ENCODE measurements at places on chromosomes 1 and 21.

GRCh38 chr1:154434346-154435085 is 29.4 kb downstream of the IL6R start:
- DNase-seq, result no peak

DNA sequence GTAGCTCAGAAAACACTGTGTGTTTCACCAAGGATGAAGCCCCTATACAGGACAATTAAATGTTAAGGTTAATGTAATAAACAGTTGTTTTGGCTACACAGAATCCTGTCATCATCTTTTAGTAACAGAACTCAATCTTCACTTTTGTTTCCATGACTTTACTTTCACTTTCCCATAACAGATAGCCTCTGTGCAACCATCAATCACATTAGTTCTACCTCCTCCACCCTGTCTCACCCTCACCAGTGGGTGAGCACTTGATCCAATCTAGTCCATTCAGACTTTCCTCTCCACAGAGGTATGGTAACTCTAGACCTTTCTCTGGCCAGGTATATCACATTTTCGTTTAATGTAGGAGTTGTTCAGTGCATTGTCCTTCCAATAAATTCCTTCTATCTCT is 1018.5 kb downstream of the ADGRL2 start:
- no peak for DNase-seq

DNA sequence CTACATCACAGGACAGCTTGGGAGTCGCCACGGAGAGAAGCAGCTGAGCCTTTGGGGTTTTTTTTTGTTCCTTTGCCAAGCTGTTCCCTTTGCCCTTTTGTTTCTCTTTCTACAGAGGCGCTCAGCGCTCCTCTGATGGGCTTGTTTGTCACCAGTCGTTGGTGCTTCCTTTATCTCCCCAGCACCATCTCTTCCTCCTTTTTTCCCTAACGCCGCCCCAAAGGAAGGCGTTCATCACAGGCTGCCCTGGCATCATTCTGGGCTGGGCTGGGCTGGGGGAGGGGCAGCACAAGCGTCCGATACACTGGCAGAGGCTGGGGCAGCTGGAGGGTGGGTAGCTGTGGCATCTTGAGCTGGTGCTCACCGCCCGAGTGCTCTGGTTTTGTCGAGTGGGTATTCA is 10.5 kb downstream of the IGSF21 start:
- DNase-seq, result no peak

GRCh38 chr1:114111731-114112641 is 41.7 kb downstream of the SYT6 start:
- no peak for DNase-seq

- no peak for DNase-seq
Measured at GRCh38 chr1:36653850-36654249, 171.1 kb upstream of the CSF3R start.

DNA sequence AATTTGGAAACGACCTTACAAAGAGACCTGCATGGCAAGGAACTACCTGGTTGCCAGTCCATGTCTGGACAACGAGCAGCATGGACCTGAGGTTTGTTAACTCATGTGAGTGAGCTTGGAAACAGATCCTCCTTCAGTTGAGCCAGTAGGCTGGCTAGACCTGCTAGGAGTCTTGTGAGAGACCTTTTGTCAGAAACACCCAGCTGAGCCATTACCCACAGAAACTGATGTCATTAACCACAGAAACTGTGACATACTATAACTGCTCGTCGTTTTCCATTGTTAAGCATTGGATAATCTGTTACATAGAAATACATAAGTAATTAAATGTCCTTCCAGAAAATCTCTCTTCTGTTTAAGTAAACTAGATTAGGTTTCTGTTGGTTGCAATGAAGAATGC is 211.1 kb upstream of the C21orf91 start:
- no peak for DNase-seq

DNA sequence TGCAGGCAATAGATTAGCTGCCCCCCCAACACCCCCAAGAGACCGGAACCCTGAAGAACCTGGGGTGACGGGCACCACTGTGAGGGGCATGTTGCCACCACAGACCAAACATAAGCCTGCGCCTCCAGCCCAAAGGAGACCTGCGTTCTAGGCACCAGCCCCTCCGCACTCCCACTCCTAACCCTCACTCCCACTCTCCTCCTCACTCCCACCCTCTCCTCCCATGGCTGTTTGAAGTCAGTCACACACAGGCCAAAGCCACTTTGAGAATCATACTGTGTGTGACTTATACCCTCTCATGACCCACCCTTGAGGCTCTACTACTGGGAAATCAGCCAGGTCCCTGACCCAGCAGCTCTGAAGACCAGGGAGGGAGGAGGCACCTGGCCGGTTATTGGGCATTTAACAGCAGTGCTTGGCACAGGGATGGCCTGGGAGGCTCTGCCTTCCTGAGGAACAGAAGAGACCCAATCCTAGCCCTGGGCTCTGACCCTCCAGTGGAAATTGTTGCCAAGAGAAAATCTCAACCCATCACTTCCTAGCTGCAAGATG is 43.5 kb downstream of the FBXO2 start:
- no peak for DNase-seq
